ENCODE measurements at places on chromosomes 5 and 9.

DNA sequence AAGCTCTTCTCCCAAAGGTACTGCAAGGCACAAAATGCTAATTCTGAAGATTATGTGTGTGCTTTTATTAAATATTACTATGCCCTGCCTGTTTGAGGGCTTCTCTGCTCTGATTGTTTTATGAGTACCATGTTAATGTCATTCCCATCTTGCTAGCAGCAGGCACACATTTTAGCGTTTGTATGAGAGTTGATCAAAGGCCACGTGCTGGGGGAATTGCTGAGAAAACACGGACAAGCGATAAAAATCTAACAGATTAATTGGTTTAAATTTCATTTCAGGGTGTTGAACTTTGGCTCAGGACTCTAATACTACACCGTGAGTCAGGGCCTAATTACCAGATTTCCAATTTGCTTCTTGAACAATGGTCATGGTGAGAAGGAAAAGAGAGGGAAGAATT, 298.4 kb downstream of the EBF1 start:
- peak; percentile 13 for DNase-seq

DNA sequence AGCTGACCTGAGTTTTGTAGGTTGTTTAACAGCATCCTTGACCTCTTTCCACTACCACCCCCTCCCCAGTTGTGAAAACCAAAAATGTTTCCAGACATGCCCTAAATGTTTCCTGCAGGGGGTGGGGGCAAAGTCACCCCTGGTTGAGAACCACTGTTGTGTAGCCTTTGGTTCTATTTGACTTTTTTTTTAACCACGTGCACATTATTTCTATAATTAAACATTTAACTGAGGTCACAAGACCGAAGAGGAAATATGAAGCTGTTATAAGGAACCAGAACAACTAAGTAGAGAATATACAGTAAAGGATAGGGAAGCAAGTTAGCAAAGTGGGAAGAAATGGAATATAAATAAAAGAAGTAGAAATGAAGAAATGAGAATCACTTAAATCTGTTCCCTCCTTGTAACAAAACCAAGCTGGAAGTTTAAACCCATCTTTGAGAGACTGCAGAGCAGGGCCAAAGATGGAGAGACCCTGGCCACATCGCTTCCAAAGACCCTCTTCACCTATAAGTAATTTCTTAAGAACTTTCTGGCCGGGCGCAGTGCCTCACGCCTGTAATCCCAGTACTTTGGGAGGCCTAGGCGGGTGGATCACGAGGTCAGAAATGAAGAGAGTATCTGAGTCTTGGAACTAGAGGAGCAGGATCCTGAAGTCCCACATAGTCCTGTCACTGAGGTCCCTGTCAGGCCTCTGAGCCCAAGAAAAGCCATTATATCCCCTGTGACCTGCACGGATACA, 14.4 kb downstream of the SIT1 start:
- no peak for DNase-seq

GRCh38 chr9:69175486-69175885, 1.4 kb downstream of the TJP2 start:
- DNase-seq: no peak

GRCh38 chr9:98117984-98118639, 910 bp downstream of the TRIM14 start:
- no peak for DNase-seq

DNA sequence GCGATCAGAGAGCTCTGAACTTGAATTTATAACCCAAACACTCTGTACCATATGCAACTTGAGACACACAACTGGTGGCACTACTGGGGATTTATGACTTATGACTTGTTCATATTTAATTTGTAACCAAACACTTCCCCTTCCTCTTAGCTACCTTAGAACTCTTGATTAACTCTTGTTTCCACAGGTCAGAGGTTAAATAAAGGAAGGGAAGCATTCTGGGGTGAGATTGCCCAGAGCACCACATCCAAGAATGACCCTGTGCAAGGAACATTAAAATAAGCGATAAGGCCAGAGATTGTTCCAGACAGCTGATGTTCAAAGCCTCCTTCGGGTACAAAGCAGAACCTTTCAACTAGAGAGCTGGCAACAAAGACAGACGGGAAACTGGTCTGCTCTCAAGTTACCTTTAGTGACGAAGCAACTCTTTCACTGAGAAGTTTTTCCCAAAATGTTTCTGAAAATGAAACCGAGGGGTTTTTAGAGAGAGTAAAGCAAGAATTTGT, 242.6 kb downstream of the DENND1A start:
- DNase-seq: no peak

GRCh38 chr5:5613261-5613990, 190.9 kb downstream of the ICE1 start:
- DNase-seq: no peak

GRCh38 chr5:177111720-177112394, 21.7 kb upstream of the NSD1 start:
- DNase-seq: peak; percentile 17

GRCh38 chr9:109449036-109449798, 48.9 kb downstream of the PTPN3 start:
- no peak for DNase-seq

DNA sequence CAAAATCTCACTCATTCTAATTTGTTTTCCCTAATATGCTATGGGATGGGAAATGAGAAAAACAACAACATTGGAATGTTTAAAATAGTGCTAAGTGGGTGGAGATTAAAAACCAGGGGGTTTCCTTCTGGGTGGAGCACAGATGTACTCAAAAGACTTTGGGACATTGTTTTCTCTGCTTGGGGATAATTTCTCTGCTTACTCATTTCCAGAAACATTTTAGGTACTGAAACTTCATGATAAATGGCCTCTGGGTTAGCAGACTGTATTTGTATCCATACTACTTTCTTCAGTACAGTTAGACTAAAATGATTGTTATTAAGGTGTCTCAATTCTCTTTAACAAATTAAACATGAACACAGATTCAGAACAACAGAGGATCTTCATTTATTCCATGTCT, 17.4 kb downstream of the ELOVL7 start:
- no peak for DNase-seq

DNA sequence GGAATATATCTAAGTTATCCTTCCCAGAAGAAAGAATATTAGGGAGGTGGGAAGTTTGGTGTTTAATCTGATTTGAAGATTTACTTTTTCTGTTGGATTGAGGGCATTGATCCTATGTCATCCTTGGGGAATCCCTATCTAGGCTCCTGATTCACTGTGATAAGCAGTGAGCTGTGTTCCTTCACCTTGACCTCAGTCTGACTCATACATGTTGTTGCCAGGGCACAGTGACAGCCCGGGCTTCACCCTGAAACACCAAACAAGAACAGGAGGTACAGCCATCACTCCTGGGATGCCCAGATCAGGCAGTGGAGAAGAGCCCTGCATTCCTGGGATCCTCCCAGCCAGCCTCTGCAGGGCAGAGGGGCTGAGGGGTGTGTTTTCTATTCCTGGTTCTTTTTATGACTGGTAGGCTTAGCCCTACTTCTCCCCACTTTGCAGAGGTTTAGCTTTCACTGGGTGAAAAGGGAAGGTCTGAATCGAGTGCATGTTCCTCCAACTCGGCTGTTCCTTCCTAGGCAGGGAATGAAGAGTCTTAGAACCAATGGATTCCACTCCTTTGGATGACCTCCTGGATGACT, 3.1 kb upstream of the FAM53C start:
- no peak for DNase-seq

- no peak for DNase-seq
Observed at GRCh38 chr5:123000731-123001130, 35.8 kb downstream of the PPIC start.

DNA sequence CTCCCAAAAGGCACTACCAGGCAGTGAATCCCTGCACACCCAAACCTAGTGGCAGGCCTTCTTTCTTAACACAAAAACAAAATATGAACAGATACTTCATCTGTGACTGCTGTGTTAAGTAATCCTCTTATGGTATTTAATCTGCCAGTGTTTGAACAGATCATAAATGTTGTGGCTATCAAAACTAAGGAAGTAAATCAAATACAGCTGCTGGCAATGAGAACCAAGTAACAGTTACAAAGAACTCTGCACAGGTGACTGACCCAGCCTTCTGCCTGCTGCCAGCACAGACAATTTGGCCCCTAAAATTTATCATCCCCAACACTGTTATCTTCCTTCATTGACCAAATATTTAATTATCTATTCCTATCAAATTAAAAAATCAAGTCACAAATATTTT, 78.0 kb downstream of the GNAQ start:
- DNase-seq: no peak

GRCh38 chr5:74541381-74541781, 99.1 kb downstream of the ENC1 start:
- DNase-seq: no peak
